Endothelial cell of umbilical vein (primary cell): ENCODE measurements at places on chromosomes 2 and 18. TPM values are rescaled to one million over a fixed set of nuclear protein-coding genes. Genes with fewer than 3 reads are reported as not detected.

Gene SLC8A1
- 1.8 and 2.1 TPM in 2 replicates for total RNA-seq

Gene UCN
- total RNA-seq, result 0.75 TPM in 1 of 2 replicates, not detected in the other

Gene RGPD3
- total RNA-seq, result not detected in 2 replicates

Gene FBXO15
- not detected in 2 replicates for total RNA-seq

Gene CAPN14
- total RNA-seq, result 0.15 and 0.23 TPM in 2 replicates

Gene DNAJC5G
- 0.16 and 0.77 TPM in 2 replicates for total RNA-seq

Gene DLGAP1
- total RNA-seq, result 0.81 TPM in 1 of 2 replicates, not detected in the other

Gene TEKT4
- total RNA-seq, result not detected in 2 replicates

Gene FOXI3
- total RNA-seq, result not detected in 2 replicates

Gene ADD2
- total RNA-seq, result not detected in 2 replicates

Gene ARHGAP15
- not detected in 2 replicates for total RNA-seq

Gene FAM110C
- not detected in 2 replicates for total RNA-seq

Gene NEURL3
- total RNA-seq, result not detected in 2 replicates

Gene MLPH
- total RNA-seq, result not detected in 2 replicates

Gene M1AP
- total RNA-seq, result not detected in 2 replicates

Gene ELOA2
- not detected in 2 replicates for total RNA-seq

Gene ALPI
- not detected in 2 replicates for total RNA-seq

Gene ZFAND2B
- 23.3 and 24.0 TPM in 2 replicates for total RNA-seq

Gene IL36B
- not detected in 2 replicates for total RNA-seq

Gene CCDC121
- 1.7 and 3.3 TPM in 2 replicates for total RNA-seq

Gene CAVIN2
- 171 and 202 TPM in 2 replicates for total RNA-seq

Gene POTEI
- total RNA-seq, result 0.13 and 0.16 TPM in 2 replicates

Gene CGREF1
- total RNA-seq, result 4.0 and 5.8 TPM in 2 replicates

Gene EPB41L3
- 114 and 154 TPM in 2 replicates for total RNA-seq

Gene MOGAT1
- total RNA-seq, result not detected in 2 replicates

Gene B4GALT6
- total RNA-seq, result 24.2 and 25.2 TPM in 2 replicates

Gene CXCR1
- total RNA-seq, result not detected in 2 replicates

Gene CRYGC
- total RNA-seq, result not detected in 2 replicates

Gene FAP
- 2.0 TPM in 1 of 2 replicates, not detected in the other for total RNA-seq
